ENCODE measurements at places on chromosomes 7 and 10.

- no peak for DNase-seq
Observed at GRCh38 chr7:70432567-70433001, 699.4 kb upstream of the GALNT17 start.

DNA sequence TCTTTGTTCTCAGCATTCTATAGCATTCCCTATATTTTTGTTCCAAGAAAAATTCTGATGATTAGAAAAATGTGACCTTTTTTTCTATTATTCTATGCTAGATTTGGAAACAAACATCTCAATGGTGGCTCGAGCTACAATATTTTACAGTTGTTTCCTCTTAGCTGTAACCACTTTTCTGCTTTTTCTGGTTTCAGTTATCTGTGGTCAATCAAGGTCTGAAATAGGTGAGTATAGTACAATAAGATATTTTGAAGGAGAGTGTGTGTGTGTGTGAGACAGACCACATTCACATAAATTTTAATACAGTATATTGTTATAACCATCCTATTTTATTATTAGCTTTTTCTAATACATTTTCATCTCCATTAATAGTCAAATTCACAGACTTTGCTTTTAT lies 564.5 kb upstream of the GHITM start:
- no peak for DNase-seq

GRCh38 chr10:113945075-113945686 lies 90.7 kb downstream of the NHLRC2 start:
- peak; percentile 42 for DNase-seq

- DNase-seq, result peak; percentile 90
Observed at GRCh38 chr7:99473315-99473596, 566 bp downstream of the ZNF789 start.

DNA sequence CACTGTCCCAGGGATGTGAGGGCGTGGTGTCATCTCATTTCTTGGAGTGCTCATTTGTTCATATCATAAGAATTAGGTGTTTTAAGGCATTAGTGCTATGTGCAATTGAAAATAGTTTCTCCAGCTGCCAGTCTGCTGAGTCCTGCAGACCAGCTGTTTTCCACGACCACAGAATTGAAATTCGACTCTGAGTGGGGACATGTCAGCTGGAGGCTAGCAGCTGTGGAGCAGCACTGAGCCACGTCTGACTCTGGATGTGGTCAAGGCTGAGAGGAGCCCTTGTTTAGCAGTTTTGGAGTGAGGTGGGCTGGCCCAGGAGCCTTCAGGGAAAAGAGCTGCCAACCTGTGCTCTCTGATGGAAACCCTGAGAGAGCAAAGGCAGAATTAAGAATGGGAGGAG lies 156.3 kb upstream of the GRB10 start:
- no peak for DNase-seq

DNA sequence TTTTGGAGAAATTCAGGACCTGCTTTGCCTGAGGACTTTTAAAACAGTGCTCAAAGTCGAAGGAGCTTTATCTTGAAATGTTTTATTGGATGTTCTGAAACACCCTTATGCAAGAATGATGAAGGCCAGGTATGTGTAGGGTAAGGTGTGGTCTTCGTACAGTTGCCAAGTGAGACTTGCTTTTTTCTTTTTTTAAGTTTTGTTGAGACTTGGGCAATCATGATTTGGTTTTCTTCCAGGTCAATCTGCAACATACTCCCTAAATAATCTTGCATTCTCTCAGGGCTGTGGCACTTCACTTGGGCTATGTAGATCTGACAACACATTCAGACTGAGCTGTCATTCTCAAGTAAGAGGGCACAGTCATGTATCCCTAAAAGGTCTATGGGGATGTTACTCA lies 75.0 kb downstream of the GATA3 start:
- DNase-seq, result no peak

DNA sequence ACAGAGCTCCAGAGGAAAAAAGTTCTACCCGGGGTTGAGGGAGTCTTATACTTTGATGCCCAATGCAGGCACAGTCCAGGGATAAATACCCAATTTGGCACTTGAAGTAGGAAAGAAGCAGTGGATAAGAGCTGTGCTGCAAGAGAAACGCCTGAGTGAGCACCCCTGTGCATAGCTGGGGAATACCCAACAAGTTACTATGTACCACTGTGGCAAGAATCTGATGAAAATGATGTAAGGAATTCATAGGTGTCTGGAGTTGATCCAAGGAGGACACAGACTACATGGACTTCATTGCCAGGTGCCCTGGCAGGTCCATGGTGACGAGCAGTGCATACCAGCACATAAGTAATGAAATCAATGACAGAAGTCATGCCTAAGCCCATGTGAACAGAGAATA lies 183.7 kb upstream of the FEZF1 start:
- no peak for DNase-seq

DNA sequence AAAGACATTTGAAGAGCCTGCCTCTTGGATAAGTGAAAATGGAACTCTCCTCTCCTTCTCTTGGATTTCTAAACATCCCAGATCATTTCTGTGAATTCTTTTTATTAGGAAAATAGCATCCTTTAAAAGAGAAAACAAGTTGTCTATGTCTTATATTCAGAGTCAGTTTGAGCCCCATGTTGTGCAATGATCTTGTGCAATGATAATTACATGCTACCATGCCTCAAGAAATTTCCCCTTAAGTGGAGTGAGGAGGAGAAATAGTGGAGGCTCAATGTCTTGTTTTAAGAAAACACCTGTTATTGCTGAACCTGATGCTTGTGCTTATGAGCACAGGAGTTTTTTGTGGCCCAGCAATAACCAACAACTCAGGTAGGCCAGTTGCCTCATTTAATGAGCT lies 103.6 kb downstream of the NPSR1 start:
- peak; percentile 70 for DNase-seq

- DNase-seq, result no peak
Observed at GRCh38 chr7:45716380-45717203, 142.4 kb downstream of the ADCY1 start.

- no peak for DNase-seq
Observed at GRCh38 chr7:77284005-77284404, 84.4 kb upstream of the FGL2 start.

DNA sequence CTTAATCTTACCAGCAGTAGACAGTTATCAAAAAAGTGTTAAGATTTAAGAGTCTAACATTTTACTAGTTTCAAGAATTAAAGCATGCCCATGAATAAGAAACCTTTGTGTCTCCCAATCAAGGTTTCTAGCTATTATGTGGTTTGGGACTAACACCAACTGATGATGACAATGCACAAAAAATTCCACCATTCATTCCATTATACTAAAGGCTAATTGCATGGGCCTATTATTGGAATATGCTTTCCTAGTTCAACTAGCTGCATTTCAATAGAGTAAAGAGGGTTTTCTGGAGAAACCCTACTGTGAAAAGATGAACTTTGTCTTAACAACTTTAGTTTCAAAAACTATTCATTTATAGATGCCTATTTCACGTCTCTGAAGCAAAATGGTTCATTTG lies 44.6 kb downstream of the UBE2H start:
- DNase-seq, result no peak

- no peak for DNase-seq
Observed at GRCh38 chr10:53754596-53755250, 982.1 kb upstream of the MBL2 start.

- DNase-seq, result peak; percentile 57
Observed at GRCh38 chr10:50224330-50224952, 26.9 kb downstream of the ASAH2 start.

- no peak for DNase-seq
Observed at GRCh38 chr10:34716958-34717357, 98.1 kb downstream of the PARD3 start.

- DNase-seq, result no peak
Observed at GRCh38 chr7:142797391-142798377, 26.9 kb downstream of the PRSS2 start.

GRCh38 chr10:113297226-113297625 lies 255.6 kb upstream of the HABP2 start:
- DNase-seq, result peak; percentile 9

DNA sequence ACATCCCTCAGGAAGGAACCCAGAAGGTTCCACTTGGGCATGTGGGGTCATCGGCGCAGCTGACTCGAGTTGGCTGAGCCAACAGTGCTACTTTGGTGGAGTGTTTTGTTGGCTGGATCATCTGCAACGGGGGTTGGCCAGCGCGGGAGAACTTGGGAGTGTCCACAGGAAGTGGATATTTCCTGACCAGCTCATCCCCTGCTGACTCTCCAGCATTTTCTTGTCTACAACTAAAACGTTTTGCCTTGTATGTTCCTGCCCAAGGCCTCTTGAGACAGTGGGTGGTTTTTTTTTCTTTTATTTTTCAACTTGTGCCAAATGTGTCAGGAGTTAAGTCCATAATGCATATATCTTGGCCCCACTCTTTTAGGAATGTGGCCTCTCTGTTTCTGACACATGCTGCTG lies 208.6 kb downstream of the ZNF365 start:
- peak; percentile 95 for DNase-seq

DNA sequence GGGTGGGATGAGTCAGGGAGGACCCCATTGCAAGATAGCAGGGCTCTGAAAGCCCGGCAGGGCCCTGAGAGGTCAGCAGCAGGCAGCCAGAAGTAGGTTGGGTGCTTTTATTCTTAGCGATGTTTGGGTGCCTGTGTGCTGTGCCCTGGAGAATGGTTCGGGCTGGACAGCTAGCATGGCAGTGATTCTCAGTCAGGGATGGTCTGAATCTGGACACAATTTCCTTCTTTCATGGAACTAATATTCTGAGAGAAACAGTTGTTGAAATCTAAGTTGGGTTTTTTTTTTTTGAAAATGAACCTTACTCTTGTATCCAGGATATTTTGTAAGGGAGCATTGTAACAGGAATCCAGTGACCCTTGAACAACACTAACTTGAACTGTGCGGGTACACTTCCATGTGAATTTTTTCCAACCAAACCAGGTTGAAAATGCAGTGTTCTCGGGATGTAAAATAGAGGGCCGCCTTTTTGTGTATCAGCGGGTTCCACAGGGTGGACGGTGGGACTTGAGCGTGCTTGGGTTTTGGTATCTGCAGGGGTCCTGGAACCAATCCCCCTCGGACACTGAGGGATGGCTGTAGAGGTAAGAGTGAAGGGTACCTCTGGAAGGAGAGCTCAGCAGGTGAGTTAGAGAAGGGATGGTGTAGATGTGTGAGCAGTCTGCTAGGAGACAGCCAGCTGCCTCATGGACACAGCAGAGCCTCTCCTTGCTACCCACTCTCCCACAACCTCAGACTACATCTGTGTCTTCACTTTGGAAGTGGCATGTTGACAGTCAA lies 12.5 kb downstream of the CCNY start:
- no peak for DNase-seq

- no peak for DNase-seq
Observed at GRCh38 chr10:130914367-130914766, 397.2 kb downstream of the TCERG1L start.

DNA sequence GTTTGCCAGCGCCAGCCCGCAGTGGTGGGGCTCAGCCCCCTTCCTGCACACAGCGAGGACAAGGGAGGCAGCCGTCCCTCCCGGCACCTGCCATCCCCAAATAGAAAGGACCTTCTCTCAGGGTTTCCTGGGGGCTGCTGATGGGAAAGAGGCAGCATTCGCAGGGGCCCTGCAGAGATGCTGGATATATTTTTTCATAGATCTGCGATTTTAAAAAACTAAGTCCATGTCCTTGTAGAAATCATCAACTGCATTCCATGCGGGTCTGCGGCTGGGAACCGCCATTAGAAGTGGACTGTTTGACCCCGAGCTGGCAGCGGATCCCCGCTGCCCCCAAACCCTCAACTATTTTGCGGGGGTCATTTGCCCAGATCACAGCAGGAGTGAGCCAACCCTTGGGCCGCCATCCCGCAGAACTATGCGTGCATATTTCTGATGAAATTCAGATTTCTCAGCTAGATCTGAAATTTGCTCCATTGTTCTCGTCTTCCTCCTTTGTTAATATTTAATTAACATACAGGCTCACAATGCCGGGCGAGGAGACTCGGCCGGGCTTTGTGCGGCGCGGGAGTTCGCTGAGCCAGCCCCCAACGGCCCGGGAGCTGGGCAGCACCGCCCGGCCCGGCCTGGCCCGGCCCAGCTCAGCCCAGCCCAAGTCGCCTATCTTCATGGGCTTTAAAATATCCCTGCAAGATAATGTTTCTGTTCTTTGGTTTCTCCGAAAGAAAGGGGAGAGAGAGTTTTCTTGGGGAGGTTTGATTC lies 2.0 kb downstream of the EN2 start:
- DNase-seq, result no peak

DNA sequence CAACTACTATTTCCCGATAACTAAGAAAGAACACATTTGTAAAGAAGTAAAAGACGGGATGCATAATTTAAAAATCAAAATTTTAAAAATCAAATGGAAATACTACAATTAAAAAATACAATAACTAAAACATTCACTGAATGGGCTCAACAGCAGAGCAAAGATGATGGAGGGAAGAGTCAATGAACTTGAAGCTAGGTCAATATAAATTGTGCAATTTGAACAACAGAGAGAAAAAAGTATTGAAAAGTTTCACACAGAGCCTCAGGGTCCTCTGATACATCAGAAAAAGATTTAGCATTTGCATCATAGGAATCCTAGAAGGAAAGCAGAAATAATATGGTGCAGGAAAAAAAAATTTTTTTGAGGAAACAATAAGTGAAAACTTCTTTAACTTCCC lies 581.0 kb downstream of the KCNMA1 start:
- no peak for DNase-seq

- no peak for DNase-seq
Observed at GRCh38 chr10:47230482-47230881, 69.5 kb upstream of the GDF10 start.

DNA sequence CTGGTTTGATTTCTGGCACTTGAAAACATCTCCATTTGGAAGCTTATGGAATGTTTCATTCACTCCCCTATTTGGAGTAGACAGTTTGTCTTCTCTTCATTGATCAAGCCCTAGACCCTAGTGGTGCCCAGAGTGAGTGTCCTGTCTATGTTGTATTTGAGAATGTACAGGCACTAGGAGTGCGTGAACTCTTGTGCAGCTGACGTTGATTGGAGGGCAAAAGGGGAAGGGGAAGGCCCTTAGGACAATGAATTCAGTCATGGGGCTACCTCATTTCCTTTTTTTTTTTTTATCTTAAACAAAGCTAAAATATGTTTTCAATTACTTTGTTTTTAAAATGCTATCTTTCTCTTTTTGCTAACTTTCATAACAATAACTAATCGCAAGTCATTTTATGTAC lies 66.5 kb downstream of the ADD3 start:
- DNase-seq, result no peak

GRCh38 chr10:48249004-48249762 lies 25.3 kb downstream of the FRMPD2 start:
- no peak for DNase-seq

Measured in amniotic epithelial cell (primary cell).